ENCODE measurements at places on chromosomes 7 and 10.

- DNase-seq, result no peak
Measured at GRCh38 chr7:27560706-27561235, 101.9 kb downstream of the HIBADH start.

DNA sequence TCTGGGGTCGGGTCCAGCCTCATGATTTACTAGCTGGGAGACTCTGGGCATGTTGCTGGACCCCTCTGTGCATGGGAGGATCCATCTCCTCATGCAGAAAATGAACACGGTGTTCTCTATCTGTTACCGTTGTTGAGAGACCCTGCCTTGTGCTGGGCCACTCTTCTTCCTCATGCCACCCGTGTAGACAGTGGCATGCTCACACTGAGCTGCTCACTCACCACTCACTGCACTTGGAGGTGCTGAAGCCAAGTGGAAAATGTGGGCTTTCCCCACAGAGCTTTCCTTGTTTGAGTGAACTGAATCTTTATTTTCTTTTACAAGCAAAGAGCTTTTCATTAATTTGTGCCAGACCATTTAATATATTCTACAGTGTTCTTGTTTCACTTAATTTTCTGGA lies 77.5 kb upstream of the GDF10 start:
- no peak for DNase-seq

DNA sequence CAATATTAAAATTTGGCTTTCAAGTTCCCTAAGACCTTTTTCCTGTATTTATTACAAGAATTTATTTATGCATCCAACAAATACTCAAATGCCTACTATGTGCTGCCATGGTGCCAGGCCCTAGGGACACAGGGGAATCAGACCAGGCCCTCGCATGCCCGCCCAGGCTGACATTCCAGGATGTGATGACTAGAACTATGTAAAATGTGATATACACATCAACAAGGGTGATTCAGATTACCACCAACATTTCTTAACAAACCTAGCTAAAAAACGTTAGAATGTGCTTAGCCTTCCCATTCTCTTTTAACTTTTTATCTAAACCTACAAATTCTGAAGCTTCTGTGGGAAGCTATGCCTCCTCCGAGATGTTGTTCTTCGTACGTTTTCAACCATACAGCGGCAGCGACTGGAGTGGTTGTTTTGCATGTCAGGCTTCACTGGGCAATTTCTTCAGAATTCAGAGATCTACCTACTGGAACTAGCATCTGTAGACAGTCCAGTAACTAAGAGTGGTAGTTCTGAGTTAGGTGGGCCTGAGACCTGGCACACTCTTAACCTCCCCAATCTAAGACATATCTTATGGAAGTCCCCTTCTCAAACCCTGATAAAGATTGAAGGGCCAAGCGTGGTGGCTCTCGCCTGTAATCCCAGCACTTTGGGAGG lies 22.1 kb downstream of the GNA12 start:
- DNase-seq, result no peak

DNA sequence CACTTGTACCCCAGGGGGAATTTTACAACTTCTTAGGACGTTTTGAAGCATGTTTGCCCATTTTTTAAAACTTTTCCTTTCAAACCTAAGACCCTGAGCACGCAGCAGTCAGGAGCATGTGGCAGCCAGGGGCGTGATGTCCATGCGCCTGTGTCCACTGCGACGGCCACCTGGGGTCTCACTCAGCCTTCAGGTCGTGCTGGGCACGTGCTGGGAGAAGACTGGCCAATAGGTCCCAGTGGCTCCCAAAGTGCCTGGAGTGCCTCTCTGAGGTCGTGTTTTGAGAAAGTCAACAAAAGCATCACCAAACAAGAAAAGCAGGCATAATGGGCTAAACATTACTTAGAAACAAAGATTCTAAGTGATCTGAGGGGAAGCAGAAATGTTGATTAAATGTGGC lies 14.8 kb downstream of the LRRC27 start:
- no peak for DNase-seq

- DNase-seq, result peak; percentile 88
Measured at GRCh38 chr10:72048450-72049124, 39.8 kb downstream of the SPOCK2 start.

- DNase-seq, result no peak
Measured at GRCh38 chr10:84375011-84375410, 46.6 kb downstream of the CCSER2 start.

GRCh38 chr10:12594448-12594944 lies 245.1 kb downstream of the CAMK1D start:
- DNase-seq, result peak; percentile 11

GRCh38 chr7:136086712-136087111 lies 109.6 kb upstream of the MTPN start:
- no peak for DNase-seq

- no peak for DNase-seq
Measured at GRCh38 chr7:100563100-100563564, 10.6 kb downstream of the SAP25 start.

DNA sequence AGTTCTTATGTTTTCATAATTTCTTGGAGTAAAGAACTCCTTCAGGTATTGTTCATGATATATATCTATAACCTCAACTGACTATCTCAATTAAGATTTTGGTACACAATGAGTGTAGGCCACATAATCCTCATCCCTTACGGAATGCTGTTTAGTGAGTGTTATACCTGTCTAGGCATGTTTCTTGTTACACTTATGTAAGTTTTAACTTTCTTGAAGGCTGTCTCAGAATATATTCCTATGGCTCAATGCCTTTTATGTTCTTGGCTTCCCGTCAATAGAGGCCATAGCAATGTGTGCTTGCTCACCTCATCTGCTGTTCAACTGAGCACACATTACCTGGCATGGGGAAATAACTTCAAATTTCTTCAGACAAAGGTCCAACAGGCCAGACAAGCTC lies 185.1 kb downstream of the CTTNBP2 start:
- no peak for DNase-seq

- DNase-seq, result no peak
Measured at GRCh38 chr10:91433620-91434019, 23.5 kb downstream of the HECTD2 start.

DNA sequence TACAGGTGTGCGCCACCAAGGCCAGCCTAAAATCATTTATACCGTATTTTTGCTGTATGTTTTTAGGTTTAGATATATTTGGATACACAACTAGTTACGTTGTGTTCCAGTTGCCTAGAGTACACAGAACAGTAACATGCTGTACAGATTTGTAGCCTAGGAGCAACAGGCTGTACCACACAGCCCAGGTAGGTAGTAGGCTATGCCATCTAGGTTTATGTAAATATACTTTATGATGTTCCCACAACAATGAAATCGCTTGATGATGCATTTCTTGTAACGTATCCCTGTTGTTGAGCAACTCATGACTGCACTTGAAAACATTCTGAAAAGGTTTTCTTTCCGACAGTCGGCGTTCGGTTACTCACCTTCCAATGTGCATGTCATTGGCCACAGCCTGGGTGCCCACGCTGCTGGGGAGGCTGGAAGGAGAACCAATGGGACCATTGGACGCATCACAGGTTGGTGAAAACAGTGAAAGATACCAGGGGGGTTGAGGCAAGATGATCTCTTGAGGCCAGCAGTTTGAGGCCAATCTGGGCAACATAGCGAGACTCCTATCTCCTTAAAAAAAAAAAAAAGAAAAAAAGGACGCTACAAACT lies 7.7 kb downstream of the PNLIP start:
- no peak for DNase-seq

DNA sequence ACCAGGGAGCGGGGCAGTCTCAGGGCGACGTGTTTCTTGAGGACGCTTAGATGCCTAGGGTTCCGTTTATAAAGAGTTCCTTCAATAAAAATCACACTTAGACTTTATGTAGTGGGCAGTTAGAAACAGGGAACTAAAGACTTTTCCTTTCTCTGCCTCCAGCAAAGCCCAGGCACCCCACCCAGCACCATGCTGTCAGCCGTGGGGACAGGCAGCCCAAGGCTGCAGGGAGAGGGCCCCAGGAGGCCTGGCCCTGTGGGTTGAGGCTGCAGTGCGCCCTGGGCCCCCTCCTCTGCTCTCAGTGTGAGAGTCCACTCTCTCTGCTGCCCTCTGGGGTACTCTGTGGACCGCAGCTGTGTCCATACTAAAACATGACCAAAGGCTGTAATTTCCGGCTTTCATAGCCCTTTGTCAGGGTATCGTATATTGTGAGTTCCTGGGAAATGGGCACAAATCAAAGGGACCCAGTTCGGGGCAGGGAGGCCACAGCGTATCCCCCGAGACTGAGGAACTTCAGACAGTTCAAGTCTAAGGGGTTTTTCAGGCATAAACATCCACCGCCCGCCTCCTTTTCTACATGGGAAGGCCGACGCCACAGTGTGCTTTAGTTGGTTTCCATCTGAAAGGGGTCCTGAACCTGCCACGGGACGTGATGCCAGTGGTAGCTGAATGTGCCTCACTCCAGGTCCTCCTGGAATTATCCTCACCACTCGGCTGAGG lies 59.7 kb downstream of the DNAJB6 start:
- no peak for DNase-seq

DNA sequence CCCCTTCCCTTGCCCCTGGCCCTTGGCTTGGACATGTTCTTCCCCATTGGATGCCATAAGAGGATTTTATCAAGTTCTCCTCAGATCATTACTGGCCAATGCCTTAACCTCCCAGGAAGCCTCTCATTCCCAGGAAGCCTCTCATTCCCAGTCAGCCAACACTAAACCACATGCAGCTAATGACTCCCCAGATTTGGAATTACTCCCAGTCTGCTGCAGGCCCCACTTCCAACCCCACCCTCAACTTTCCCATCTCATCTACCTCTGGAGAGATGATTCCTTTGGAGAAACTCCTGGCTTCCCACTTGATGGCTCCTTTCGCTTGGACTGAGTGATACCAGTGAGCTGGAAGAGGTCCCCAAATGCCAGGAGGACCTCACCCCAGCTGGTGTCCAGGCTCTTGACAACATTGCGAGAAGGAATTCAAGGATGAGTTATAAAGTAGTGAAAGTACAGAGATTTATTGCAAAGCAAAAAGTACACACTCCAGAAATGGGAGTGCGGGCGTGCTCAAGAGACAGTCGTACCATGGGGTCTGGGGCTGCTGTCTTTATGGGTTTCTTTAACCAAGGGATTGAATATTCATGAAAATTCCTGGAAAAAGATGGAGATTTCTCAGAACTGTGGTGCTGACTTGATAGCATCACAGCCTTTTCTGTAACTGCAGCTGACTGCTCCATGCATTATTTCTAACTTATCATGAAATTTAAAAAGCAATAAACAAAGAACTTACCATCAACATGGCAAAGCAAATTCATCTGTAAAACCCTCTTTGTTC lies 117.2 kb upstream of the ADCY1 start:
- DNase-seq, result no peak

GRCh38 chr7:102184303-102184702 lies 102.4 kb upstream of the SH2B2 start:
- DNase-seq, result no peak

DNA sequence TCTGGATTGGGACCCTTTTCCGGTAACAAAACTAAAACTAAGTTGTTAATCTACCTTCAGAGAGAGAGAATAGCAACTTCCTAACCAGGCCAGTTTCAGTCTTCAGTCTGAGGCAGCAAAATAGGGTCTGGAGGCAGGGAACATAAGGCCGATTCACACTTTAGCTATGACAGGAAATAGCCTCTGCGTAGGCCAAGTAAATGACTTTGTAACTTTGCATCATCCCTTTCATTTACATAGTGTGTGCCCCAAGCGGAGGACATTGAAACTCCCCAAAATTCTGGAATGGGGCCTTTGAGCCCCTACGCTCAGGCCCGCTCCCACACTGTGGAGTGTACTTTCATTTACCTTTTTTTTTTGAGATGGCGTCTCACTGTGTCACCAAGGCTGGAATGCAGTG lies 1.7 kb upstream of the UPP1 start:
- no peak for DNase-seq

DNA sequence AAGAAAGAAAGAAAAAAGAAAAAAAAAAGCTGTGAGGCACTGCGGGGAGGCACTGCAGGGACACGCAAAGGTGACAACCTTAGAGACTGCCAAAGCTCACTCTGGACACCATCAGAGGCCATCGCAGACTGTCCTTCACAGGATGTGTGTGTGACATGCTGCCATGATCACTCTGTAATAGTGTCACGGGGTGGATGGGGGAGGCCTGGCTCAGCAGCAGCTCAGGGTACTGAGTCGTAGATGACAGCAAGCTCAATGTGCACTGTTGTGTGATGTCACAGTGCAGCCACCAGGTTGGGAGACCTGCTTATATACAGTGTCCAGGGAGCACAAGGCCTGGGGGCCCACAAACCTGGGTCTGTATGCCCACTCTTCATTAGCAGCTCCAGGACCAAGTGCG lies 83.3 kb downstream of the SLIT1 start:
- no peak for DNase-seq

DNA sequence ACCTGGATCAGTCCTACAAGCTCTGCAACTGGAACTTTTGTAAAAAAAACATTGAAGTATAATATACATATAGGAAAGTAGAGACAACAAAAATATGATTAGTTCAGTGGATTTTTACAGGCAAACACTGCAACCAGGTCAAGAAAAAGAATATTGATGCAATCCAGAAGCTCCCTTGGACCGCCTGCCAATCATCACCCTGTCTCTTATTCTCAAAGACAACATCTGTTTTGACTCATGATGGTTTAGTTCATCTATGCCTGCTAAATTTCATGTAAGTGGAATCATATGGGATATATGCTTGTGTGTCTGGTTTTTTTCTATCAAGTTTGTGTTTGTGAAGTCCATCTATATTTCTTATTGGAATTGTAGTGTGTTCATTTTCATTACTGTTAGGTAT lies 7.7 kb upstream of the HYCC1 start:
- DNase-seq, result no peak

DNA sequence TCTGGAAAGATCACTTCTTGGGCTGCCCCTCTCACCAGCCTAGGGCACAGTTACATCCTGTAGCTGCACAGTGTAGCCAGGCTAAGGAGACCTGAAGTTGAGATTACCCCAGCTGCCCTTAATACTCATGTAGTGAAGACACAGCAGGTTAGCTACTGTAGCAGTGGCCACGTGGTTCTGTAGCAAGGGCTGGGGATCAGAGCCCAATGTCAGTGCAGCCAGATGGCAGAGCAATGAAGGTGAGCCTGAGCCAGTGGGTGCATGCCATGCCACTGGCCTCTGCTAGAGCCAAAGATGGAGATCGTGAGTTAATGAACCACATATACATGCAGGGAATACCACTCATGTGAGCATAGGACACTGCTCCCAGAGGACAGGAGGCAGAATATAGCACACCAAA lies 15.5 kb downstream of the AMPH start:
- DNase-seq, result no peak

DNA sequence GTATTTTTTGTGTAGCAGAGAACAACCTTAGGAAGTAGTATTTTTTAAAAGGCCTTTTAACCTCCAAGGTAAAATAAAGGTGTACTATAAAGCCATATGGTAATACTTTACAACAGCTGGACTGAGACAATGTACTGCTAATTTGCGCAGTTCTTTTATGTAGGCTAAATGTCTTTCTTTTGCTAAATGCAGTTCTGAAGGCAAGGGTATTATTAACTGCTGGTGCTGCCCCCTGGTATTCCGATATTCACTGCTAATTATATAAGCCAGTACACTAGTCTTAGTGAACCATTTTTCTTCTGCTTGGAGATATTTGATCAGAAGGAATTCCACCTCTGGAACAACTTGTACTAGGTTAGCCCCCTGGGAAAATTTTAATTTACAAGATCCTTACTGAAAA lies 272.0 kb upstream of the FERD3L start:
- DNase-seq, result no peak

GRCh38 chr7:90347759-90348158 lies 1.2 kb downstream of the GTPBP10 start:
- DNase-seq, result no peak

- DNase-seq, result no peak
Measured at GRCh38 chr7:131570401-131570800, 14.0 kb upstream of the PODXL start.

- DNase-seq, result no peak
Measured at GRCh38 chr10:110883924-110884323, 12.2 kb downstream of the PDCD4 start.

Data from activated T-helper 9 cell treated with anti-CD3 and anti-CD28 coated beads, Interleukin-2, amount 50 U/mL, for 16 hours (primary cell).